HT1080 (cell line): ENCODE measurements at places on chromosomes 5 and 9.

DNA sequence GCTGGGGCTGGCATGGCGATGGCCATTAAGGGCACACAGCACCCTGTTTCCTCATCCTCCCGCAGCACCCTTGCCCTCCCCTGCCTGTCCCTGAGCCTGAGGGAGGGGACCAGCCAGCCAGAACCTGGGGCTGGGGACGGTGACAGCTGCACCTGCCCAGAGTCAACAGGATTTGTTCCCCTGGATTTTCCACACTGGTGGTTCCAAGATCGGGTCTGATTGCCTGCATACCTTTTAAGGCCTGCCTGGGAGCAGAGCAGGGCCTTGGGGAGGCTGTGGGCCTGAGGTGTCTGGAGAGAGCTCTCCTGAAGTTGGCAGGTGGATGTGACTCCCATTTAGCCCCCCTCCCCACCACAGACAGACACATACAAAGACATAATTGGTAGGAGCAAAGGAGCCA lies 61.0 kb upstream of the C5orf58 start:
- no peak for DNase-seq

DNA sequence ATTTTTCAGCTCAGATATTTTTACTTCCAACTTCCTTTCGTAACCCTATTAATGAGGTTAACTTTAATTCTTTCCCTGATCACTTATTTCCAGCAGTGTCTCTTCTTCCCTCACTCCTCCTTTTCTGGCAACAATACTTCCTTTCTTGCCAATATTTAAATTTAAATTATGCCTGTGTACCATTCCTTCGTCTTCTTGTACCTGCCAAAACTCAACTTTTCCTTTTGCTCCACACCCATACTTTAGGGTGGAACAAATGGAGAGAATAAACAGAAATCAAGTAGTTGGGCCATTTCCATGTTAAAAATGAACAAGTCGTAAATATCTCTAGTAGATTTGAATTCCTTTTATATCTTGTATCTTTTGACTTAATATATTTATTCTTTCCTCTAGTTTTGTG lies 66.0 kb downstream of the FER start:
- no peak for DNase-seq

GRCh38 chr5:61916621-61917620 lies 389.1 kb upstream of the KIF2A start:
- DNase-seq: peak; percentile 63

DNA sequence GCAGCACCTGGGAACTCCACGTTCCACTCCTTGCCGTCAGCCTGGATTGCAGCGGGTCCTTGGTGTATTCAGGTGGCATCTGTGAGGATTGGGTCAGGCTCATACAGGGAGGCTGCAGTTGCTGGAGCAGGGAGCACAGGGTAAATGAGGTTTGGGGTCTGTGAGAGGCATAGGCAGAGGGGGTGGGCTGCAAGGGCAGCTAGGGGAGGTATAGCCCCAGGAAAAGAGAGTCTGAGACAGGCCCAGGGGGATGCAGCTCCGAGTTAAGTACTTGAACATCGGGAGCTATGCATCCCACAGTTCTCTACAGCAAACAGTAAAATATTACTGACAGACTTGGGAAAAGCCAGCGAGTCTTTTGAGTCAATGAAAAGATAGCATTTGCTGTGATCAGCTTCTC lies 101.6 kb downstream of the TRIO start:
- no peak for DNase-seq

- peak; percentile 9 for DNase-seq
These were observed 700.2 kb upstream of the PTPRD start for GRCh38 chr9:11312966-11313365.
